Left ventricle myocardium inferior (tissue), 1 donor: ENCODE measurements at places on chromosomes 13 and 19. TPM values are rescaled to one million over a fixed set of nuclear protein-coding genes. Genes with fewer than 3 reads are reported as not detected.

- DNase-seq, result no peak
Observed at GRCh38 chr13:25196971-25197370, 24.9 kb upstream of the AMER2 start.

GRCh38 chr13:113765564-113765910 is 6.5 kb downstream of the TMEM255B start:
- no peak for DNase-seq

ZNF506 gene
- 10.0 TPM for total RNA-seq

DNA sequence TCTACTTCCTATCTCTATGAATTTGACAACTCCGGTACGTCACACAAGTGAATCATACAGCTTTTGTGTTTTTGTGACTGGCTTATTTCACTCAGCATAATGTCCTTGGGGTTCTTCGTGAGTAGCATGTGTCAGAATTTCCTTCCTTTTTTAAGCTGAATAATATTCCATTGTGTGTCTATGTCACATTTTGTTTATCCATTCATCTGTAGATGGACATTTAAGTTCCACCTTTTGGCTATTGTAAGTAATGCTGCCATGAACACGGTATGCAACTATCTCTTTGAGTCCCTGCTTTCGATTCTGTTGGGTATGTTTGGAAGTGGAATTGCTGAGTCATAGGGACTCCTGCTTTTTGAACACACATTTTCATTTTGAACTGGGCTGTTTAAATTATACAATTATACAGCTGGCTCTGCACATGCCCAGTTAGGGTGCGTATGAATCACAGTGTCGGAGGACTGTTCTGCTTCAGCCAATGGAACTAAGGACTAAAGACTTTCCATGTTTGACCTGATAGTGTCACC is 43.0 kb upstream of the C13orf42 start:
- DNase-seq, result no peak

DNA sequence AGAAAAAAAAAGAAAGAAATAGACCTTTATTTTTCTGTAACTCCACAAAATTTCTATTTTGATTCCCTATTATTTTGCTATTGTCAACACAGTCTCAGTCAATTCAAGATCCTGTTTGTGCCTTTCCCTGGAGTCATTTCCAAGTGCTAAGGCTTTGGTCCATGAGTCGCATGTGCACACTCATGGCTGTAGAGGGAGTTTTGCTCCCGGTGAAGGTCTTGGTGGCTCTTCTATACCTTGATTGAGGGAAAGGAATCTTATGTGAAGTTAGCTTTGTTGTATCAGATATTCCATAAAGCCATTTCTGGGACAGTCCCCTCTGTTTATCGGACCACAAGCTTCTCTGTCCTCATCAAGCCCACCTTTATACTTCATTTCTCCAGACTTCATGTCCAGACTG is 58.7 kb upstream of the ALOX5AP start:
- no peak for DNase-seq

GRCh38 chr19:44598880-44599279 is 14.5 kb upstream of the IGSF23 start:
- DNase-seq, result no peak

DNA sequence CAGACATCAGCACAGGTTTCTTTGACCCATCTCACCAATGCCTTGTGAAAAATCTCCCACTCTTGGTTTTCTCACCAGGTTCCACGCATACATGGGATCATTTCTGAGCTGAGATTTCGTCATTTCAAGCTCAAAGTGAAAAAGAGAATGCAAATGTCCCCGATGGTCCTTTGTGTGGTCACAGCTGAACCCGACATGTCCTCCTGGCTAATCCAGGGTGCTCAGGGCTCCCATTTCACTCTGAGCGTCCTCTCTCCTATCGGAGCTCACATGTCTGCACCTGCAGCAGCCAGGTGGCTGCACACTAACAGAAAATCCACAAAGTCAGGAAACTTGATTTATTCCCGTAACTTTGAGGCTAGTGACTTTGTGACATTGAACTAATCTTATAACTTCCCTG is 9.3 kb upstream of the CEACAM3 start:
- no peak for DNase-seq

GRCh38 chr13:99471221-99472121 is 29.8 kb upstream of the TM9SF2 start:
- no peak for DNase-seq

TNNT1 gene
- total RNA-seq, result 140 TPM

FUT1 gene
- total RNA-seq, result 1.8 TPM

NXNL1 gene
- total RNA-seq, result 0.33 TPM

DNA sequence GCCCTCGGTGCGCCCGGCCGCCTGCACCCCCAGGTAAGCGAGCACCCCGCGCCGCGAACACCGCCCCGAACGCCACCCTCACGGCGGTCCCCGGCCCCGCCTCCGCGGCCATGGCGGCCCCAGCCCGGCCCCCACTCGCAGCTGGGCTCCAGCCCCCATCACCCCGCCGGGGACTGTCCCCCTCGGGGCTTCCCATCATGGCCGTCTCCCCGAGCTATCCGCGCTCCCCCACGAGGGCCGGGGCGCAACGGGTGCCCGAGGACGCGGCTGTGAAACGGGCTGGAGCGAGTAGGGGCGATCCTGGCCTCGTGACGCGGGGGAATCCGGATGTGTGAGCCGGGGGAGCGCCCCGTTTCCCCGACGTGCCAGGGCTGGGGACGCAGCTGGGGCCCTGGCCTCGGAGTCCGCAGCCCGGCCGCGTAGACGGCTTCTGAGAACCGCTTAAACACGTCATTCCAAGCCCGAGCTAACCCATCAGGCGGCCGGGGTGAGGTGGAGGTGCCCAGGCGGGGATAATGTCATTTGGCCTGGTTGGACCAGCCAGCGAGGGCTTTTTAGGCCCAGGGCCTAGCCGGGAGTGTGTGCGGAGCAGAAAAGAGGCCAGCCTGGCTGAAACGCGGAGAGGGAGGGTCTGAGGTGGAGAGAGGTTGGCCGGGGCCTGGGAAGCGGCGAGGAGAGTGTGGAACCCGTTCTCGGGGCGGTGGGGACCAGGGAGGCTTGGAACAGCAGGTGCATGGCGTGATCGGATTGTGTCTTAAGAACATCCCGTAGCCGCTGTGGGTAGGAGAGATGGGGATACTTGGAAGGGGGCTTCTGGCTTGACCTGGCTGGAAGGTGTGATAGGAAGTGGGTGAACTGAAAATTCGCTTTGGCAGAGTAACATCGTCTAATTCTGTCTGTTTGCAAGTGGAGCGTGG is 550 bp downstream of the CERS4 start:
- DNase-seq, result peak; percentile 28

DKKL1 gene
- not detected for total RNA-seq

- peak; percentile 38 for DNase-seq
Observed at GRCh38 chr13:99605420-99606323, 104.4 kb downstream of the TM9SF2 start.

DNA sequence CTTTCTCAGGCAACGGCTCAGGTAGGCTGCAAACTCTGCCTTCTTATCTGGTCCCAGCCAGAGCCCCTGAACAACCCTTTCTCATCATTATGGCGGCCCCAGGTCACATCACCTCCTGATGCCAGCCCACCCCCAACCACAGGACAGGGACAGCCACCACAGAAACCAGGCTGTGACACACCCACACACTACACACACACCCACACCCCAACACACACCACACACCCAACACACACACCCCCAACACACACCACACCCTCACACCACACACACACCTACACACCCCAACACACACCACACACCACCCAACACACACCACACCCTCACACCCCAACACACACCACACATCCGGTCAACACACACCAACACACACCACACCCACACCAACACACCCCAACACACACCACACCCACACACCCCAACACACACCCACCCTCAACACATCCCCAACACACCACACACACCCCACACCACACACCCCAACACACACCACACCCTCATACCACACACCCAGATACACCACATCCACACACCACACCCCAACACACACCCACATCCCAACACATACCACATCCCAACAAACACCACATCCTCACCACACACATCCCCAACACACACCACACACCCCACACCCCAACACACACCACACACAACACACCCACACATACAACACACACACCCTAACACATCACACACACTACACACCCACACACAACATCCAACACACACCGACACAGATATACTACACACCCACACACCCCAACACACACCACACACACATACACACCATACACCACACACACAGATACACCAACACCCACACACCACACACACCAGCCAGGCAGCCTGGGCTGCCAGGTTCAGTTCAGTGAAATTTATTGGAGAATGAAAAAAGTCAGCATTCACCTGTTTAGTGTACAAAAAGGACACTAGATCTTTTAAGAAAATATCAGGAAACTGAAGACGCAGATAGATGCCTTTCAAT is 4.2 kb upstream of the ISYNA1 start:
- no peak for DNase-seq

DNA sequence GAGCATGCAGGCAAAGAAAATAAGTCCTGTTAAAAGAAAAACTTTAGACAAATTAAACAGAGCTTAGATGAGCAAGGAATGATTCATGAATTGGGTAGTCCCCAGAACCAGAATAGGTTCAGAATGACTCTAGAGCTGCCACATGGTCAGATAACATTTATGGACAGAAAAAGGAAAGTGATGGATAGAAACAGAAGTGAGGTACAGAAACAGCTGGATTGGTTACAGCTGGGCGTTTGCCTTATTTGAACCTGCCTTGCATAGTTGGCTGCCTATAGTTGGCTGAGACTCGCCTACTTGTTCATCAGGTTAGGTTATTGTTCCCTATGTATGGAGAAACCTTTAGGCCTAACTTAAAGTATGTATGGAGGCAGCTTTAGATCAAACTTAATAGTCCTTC is 35.4 kb downstream of the WDFY2 start:
- DNase-seq, result no peak
